ENCODE measurements at places on chromosomes 13 and 19.

- no peak for DNase-seq
These were observed 125.4 kb upstream of the ABCC4 start for GRCh38 chr13:95426631-95427030.

GRCh38 chr13:21637296-21637695 is 33.3 kb upstream of the MICU2 start:
- DNase-seq: peak; percentile 68

- DNase-seq: no peak
These were observed 45.3 kb downstream of the ACTN4 start for GRCh38 chr19:38692458-38693379.

GRCh38 chr13:71417205-71417604 is 449.8 kb downstream of the DACH1 start:
- DNase-seq: no peak

GRCh38 chr19:30898353-30899103 is 450.7 kb downstream of the TSHZ3 start:
- no peak for DNase-seq
